Activated effector memory CD4-positive, alpha-beta T cell treated with anti-CD3 and anti-CD28 coated beads, Interleukin-2, amount 50 U/mL, for 16 hours (primary cell): ENCODE measurements at places on chromosomes 12 and 14.

DNA sequence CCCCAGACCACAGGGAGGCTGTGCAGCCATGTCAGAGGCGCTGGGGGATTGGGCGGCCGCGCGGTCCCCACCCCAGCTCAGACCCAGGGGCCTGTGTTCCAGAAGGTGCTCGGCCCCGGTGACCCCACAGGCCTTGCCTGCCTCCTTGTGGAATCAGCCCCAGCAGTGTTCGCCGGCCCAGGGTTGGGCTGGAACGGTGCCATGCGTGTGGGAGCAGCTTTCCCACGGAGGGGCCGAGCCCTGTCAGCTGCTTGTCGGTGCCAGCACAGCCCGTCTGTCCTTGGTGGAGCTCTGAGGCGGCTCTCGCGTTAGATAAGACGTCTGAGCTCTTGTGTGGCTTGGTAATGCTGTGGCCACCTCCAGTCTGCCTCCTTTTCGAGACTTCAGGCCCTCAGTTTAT is 8.5 kb downstream of the ZFYVE21 start:
- no peak for DNase-seq

- no peak for DNase-seq
These were observed 114.2 kb downstream of the PCNX1 start for GRCh38 chr14:71021347-71022011.

DNA sequence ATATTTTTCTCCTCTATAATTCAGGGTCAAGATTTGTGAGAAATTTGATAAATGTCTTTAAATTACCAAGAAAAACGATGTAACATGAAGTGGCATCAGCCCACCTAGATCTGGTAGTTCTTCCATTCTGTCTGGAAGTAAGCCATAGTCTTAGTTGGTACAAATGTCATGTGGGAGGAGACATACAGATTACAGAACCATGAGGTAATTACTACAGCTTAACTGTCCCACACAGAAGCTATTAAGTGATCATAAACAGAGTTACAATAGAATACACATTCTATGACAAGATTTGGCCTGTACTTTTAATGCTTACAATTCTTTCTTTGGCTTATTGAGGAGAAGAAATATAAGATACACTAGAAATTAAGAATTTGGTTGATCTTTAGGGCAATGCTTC is 13.7 kb upstream of the SIX1 start:
- no peak for DNase-seq

GRCh38 chr12:95955549-95956159 is 12.5 kb downstream of the AMDHD1 start:
- DNase-seq, result no peak

- DNase-seq, result peak; percentile 61
These were observed 7.8 kb upstream of the AMN start for GRCh38 chr14:102914474-102915291.

DNA sequence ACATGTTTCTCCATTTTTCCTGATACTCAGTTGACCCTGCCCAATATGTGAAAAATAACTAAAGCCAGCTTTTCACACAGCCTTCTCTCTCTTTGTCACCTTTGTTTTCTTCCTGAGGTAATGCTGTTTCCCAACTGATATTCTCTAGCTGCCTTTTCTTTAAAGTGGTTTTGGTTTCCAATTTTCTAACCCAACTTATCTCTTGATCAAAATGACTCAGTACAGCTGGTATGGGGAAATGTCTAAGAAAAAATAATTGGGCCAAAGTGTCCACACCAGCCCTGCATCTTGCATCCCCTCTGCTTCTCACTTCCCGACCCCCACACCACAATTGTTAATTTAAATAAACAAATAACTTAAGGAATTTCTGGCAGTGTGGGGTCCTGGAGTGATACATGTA is 193.8 kb downstream of the SYT1 start:
- no peak for DNase-seq

DNA sequence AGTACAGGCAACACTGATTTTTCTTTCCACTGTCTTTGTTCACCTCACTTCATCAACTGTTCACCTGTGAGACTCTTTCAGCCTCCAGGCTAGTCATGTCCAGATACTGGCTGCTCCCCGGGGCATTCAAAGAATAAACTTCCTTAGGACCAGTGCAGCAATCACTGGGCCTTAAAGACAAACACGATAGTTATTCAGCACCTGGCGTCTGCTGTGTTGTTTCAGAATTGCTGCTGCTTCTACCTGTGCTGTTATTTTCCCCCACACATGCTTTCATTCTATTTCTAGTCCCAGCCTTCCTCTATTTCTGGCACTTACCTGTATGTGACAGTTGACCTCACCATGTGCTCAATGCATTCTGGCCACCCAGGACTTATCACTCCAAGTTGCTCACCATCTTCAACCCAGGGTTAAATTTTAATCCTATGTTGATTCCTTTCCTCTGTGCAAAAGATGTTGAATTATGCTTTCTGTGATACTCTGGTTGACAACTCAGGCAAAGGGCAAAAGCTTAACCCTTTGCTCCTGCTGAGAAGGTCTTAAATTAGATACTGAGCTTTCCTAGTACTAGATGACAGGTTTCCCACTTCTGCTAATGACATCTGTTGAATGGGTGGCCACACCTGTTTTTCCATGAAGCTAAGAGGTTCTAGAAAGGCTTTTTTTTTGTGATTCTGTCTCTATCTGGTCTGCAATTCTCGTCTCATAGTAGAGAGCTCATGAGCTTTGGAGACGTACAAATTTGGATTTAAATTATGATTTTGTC is 41.4 kb downstream of the PTPRQ start:
- DNase-seq, result no peak

- DNase-seq, result no peak
These were observed 12.1 kb downstream of the ADCK1 start for GRCh38 chr14:77812028-77812427.

DNA sequence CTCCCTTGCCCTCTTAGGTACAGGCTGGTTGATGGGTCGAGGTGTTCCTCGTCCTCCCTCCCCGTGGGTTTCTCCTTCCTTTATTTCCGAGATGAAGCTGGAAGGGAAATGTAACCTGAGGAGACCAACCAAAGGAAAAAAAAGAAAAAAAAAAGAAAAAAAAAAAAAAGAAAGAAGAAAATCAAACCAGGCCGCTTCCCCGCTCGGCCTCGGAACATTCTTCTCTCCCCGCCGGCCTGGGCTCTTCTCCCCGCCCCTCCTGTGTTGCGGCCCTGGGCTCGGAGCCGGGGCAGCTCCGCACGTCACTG is 1.6 kb upstream of the NFATC4 start:
- no peak for DNase-seq

DNA sequence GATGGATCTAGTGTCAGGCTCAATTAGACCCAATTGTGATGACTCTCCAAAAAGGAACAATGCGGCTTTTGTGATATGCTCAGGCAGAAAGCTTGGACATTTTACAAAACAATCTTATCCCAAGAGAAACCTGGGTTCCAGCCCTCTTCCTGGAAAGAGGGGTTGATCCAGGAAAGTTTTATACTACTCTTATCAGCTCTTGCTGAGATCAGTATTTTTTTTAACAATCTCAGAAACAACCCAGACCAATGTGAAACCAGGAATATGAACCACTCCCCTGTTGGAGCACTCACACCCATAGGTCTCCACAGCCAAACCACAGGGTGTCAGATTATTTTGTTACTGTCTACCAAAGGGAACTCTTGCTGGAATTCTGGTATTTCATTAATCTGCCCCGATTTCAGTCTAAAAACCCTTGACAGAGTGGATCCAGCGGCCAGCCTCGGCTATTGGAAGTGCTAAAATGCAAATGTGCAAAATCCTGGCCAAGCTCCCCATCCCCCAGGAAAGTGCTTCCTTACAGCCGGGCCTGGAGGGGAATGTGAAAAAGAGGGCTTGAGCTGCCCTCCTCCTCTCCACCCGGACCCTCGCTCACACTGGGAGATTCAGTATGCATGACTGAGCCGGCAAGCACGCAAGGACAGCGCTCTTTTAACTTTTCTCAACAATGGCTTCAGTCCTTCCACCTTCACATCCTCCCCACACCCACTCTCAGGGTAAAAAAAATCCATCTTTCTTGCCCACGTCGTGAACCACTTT is 4.0 kb downstream of the FBXL14 start:
- DNase-seq, result no peak

DNA sequence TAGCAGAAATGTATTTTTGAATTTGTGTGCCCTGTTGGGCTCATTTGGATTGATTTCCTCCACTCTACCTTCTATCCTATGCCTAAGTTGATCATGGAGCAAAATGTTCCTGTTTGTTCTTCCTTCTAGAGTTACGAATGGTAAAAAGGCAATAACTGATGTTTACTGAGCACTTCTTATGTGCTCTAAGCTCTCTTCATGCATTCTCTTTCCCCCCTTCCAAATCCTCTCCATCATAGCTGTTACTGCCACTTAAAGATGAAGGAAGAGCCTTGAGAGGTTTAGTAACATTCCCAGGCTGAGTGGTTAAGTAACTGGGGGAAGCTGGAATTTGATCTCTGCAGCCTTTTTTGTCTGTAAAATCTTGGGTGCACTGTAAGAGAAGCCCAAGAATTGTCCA is 60.1 kb downstream of the CHST11 start:
- DNase-seq, result no peak

- DNase-seq, result no peak
These were observed 45.5 kb upstream of the SLC2A3 start for GRCh38 chr12:7981446-7981845.

- no peak for DNase-seq
These were observed 52.0 kb downstream of the KLRG1 start for GRCh38 chr12:9041321-9041720.

DNA sequence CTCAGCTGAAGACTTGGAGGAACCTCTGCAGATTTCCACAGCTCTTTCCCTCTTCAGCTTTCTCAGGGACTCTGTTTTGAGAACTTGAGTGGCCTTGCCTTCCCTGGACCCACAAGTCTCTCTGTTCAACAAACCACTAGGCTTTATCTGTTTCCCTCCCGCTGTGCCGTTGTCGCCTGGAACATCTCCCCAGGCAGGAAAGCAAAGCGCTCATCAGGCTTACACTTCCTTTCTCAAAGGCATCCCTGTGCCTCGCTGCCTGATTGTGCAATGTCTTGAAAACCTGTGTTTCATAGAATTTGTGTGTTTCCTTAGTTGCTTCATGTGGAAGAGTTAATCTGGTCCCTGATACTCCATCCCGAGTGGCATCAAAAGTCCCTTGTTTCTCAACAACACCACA is 64.1 kb downstream of the PPM1A start:
- no peak for DNase-seq

GRCh38 chr14:55588259-55588699 is 8.3 kb downstream of the KTN1 start:
- no peak for DNase-seq

DNA sequence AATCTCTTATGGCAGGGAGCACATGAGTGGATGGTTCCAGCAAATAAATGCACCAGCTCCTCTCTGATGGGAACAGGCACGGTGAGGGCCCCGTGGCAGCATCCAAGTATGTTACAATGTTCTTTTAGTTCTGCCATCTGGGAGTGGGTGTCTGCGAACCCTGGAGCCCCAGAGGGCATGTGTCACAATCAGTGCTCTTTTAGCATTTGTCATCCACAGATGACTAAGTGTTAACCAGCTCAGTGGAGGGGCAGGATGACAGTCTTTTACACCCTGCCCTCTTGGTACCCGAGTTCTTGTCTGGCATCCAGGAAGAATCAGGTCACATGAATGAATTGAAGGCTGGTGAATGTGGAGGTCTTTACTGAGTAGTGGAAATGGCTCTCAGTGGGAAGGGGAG is 560.4 kb upstream of the FLRT2 start:
- DNase-seq, result no peak

- DNase-seq, result no peak
These were observed 115.8 kb downstream of the ETNK1 start for GRCh38 chr12:22740656-22741355.

GRCh38 chr14:76687611-76688382 is 73.5 kb upstream of the VASH1 start:
- DNase-seq, result no peak

DNA sequence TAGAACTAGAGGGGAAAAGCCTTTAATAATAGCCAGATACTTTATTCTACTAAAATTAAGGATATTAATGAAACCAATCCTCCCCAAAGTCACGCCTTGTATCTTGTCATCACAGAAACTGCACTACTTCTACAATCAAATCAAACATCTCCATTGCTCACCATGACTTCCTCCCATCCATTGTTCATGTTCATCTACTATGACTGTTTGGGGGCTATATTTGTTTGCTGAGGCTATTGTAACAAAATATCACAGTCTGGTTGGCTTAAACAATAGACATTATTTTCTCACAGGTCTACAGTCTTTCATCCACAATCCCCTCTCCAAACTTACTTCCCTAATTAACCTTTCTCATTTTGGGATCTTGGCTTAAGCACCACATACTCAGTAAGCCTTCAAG is 193.6 kb upstream of the FSCB start:
- DNase-seq, result no peak

DNA sequence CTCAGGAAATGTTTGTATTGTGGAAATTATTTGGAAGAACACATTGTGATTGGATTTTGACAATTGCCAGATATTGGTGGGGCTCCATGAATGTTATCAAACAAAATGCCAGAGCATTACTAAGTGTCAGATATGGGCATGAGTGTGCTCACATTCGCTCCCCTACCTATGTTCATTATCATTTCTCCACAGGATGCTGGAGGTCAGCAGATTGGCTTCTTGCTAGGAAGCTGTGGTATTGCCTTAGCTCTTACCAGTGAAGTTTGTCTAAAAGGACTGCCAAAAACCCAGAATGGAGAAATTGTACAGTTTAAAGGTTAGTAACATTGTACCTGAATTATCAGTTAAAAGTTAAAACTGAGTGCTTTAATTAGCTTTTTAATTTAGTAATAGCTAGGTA is 78.3 kb upstream of the ATF1 start:
- DNase-seq, result no peak

DNA sequence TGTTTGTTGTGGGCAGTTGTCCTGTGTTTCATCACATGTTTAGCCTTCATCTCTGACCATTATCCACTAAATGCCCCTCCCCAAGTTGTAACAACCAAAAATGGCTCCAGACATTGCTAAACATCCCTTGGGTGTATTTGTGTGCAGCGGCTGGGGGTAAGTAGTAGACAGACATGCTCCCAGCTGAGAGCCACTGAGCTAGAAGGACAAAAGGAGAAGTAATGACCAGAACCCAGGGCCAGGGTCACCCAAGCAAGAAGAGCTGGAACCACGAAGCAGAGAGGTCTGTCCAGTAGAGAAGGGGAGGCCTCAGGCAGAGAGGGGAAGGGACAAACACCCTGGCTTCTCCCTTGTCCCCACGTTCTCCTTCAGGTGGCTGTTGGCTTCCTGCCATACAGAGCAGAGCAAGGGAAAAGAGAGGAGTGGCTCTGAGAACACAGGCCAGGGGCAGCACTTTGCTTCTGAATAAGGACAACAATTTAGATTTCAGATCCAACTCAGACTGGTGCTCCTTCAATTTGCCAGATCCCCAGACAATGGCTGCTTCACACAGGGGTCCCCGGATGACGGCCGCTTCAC is 55.2 kb downstream of the NDUFA12 start:
- no peak for DNase-seq

- no peak for DNase-seq
These were observed 19.2 kb upstream of the CYP46A1 start for GRCh38 chr14:99664937-99665273.

- peak; percentile 71 for DNase-seq
These were observed 645.2 kb downstream of the VRK1 start for GRCh38 chr14:97442363-97442762.
